ENCODE measurements at places on chromosomes 3 and 15.
A peak's percentile ranks its signal among the peaks of the same experiment; 100 is the strongest.

- DNase-seq: no peak
Measured at GRCh38 chr3:87833039-87833377, 225.8 kb downstream of the CGGBP1 start.

DNA sequence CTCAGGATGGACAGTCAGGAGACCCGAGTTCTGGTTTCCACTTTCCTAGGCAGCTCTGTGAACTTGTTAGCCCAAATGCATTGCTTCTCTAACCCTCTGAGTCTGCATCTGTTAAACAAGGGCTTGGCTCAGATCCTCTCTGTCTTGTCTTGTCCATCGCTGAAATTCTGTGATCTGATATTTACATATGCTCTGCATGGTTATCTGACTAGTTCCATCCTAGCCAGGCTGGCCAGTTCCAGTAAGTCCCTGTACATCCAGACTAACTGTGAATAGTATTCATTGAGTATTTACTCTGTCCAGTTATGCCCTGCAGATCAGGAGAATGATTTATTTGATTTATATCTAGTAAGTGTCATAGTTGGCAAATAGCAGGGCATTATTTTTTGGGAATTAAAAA lies 27.0 kb upstream of the SV2B start:
- no peak for DNase-seq

GRCh38 chr3:111311709-111312235 lies 230.2 kb upstream of the CD96 start:
- peak; percentile 75 for DNase-seq

- DNase-seq: no peak
Measured at GRCh38 chr15:101070502-101071273, 151.5 kb downstream of the LRRK1 start.

DNA sequence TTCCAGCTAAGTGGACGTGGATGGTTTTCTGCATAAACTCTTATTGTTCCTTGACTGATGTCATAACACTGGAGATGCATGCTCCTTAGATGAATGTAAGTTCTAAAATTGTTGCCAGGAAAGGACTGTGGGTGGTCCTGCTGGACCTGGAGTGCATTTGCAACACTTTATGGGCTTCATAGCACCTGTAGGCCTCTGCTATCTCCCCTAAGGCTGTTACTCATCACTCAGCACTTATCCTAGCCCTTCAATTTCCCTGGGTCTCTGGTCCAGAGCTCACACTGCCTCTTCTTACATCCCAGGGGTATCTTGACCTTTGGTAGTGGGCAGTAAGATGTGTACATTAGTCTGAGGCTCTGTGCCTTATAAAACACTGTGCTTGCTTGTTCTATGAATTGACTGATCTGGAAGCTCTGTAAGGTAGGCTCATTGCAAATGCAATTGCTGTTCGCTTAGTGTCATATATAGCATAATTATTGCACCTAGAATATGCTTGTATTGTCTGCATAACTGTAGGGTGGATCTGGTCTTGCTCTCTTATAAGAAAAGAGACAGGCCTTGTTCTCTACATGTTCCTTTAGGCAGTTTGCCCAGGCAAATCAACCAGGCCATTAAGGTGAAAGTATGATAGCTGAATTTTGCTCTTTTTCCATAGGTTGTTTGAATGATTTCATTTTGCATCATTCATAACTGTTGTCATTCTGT lies 35.8 kb downstream of the SLCO3A1 start:
- DNase-seq: no peak

GRCh38 chr15:82968066-82968465 lies 15.5 kb upstream of the HOMER2 start:
- DNase-seq: no peak

GRCh38 chr3:149844091-149844490 lies 31.1 kb downstream of the RNF13 start:
- DNase-seq: no peak

GRCh38 chr3:12956316-12956660 lies 114.9 kb upstream of the RPL32 start:
- DNase-seq: no peak
